Activated CD4-positive, alpha-beta T cell treated with anti-CD3 and anti-CD28 coated beads, Interleukin-2, amount 50 U/mL, for 24 hours (primary cell): ENCODE measurements at places on chromosomes 4 and X.

DNA sequence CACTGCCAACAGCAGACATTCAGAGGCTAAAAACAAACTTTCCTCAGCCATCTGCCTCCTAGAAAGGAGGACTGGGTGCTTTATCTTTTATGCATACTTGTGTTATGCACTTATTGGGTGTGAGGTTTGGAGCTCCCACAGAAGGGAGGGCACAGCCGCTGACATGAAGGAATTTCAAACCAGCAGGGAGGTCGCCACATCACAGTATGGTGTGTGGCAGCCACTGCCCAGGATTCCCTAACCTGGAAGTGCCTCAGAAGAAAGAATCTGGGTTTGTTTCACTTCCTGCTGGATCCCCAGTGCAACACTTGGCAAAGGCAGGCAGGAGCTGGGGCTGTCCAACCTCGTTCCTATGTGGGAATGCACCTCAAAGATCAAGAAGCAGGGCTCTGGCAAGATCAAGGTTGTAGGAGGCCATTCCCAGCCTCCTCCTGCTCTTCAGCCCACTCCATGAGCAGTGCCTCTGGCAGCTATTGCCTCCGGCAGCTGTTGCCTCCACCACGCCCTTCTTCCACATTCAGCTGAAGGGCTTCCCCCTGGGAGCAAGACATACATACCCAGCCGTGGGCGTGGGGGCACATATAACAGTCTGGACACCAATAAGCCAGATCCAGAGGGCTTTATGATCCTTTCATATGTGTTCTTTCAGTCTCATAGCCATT, 109.0 kb upstream of the MAMLD1 start:
- DNase-seq = no peak

DNA sequence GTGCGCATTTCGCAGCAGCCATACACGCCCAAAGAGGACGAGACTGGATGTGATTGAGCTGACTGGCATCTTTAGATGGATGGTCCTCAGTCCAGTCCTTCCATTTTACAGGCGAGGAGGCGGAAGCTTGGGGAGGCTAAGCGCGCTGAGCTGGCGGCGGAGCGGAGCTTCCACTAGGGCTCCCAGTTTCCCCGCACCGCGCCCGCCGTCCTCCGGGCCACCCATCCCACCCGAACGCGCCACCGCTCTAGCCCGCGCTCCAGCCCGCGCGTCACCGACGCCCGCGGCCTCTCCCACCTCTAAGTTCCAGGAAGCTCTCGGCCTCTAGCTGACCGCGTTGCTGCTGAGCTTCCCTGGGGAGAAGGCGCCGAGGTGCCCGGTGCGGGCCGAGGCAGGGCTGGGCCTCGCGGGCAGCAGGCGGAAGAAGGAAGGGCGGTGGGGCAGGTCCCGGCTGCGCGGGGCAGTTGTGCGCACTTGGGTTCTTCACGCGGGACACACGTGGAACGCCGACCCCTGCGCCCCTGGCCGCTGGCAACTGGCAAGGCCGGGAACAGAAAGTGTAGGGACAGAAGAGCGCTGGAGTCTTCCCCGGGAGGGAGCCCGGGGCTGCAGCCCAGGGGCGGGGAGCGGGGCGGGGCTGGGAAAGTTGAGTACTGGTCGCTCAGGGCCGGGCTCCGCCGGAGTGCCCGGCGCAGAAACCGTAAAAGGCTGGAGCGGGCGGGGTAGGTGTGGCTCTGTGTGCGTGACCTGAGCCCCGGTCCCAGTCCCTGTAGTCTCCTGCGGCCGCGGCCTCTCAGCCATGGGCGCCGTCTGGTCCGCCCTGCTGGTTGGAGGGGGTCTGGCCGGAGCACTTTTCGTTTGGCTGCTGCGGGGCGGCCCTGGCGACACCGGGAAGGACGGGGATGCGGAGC, at the start of gene STBD1:
Gene STBD1, plus strand, starts transcription at position 763 of the 911 bp plus-strand sequence. Its CDS starts 37 bp downstream, at position 800.
- DNase-seq = no peak

DNA sequence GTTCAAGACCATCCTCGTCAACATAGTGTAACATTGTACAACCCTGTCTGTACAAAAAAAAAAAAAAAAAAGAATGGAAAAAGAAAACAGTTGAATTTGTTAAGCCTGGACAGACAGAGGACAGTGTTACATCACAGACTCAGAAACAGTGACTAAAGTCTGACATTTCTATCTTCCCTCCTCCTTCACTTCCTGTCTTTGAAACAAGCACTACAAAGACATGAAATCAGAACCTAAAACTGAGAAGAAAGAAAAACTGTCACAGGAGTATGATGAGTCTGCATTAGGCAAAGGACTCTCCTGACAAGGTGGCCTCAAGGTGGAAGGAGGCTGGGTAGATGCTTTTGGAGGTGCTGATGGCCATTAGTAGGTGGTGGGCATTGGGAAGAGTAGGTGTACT, 126.7 kb downstream of the RBM47 start:
- no peak for DNase-seq

DNA sequence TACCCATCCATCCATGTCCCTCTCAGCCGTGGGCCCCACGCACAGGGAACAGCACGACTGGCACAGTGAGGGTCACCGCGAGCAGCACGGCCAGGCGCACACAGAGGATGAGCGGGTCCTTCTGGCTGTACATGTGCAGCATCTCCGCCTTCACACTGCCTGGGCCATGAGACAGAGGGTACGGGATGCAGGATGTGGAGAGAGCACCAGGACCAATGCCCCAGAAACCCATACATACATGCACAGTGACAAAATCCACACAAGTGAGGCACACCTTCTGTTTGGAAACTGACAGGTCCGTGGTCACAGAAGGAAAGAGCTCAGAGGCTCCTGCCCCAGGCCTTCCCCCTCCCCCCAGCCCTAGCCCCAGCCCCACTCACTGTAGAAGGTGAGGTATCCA, 9.5 kb downstream of the SLC38A5 start:
- no peak for DNase-seq

DNA sequence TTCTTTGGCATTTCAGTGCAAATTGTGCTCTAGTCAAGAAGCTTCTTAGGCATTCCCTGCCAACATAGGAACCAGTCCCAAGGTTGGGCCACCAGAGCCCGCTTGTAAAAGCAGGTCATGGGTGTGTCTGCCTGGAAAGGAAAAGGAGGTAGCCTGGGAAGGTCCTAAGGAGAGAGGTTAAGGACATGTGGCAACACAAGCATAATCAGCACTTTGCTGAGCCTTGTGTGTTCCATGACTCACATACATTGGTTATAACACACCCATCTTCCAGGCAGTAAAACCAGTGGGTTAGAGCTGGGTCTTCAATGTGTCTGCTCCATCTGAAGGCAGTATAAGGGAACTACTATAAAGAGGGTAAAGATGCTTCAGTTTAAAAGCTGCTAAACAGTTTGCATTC, 165.0 kb downstream of the FHIP1A start:
- DNase-seq = no peak

DNA sequence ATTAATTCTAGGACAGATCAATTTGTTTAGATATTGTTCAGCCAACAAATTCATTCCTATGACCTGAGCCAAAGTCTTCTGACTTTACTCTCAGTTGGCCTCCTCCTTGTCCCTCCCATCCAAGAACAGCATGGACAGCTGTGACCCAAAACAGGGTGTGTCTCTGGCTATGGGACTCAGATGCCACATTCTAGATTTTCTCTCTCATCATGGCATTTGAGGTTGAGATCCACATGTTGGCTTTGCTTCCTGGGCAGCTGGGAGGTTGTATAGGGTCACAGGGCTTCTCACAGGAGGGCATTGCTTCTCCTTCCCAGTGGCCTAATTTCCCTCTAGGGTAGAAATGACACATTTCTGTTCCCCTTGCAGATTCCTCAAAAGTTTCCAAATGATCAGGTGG, 22.6 kb upstream of the EGF start:
- no peak for DNase-seq

- DNase-seq = no peak
Measured at GRCh38 chrX:71367396-71367795, 1.2 kb downstream of the TAF1 start.

GRCh38 chr4:73099143-73099542, 29.6 kb upstream of the COX18 start:
- no peak for DNase-seq

DNA sequence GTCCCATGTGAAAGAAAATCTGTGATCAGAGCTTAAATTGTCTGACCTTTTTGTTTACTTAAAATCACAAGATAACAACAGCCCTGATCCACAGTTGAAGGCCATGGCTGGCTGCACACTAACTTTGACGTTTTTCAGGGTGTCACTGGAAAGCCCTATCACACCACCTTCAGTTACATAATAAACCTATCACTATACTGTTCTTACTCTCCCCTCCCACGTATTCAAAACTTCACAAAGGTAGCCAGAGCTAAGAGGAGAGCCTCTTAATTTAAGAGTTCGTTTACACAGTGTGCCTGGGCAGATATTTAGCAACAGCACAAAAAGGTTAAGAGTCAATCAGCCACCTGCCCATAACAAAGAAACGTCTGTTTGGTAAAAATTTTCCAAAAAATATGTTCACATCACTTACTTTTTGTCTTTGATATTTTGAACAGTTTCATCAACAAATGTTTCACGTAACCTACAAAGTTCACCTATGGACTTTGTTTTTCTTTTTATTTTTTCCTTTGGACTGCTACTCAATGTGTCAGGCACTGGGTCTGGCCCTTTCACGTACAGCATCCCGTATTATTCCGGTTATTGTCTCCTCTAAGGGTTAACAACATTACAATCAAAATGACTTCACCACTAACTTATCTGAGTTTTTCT, 25.0 kb downstream of the RFC1 start:
- no peak for DNase-seq

- DNase-seq = no peak
Measured at GRCh38 chr4:181971411-181971810, 271.8 kb upstream of the TENM3 start.

GRCh38 chr4:166045457-166045856, 172.4 kb downstream of the TLL1 start:
- no peak for DNase-seq

DNA sequence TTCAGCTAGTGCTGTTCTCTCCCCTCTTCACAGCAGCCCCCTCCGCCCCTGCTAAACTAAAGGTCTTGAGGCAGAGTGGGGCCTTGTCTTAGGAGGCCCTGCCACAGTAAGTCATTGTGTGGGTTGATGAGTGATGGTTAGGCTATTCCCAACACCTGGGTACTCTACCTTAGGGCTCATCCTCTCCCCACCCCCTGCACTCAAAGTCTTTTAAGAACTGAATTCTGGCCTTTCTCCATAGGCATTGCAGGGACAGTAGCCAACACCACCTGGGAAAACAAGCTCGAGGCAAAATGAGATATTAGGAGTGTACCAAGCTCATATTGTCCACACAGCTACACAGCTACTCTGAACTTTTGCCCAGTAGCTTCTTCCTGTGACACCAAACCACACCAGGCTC, 42.5 kb downstream of the RAB40AL start:
- DNase-seq = no peak

GRCh38 chrX:87621697-87622096, 104.1 kb downstream of the KLHL4 start:
- no peak for DNase-seq

DNA sequence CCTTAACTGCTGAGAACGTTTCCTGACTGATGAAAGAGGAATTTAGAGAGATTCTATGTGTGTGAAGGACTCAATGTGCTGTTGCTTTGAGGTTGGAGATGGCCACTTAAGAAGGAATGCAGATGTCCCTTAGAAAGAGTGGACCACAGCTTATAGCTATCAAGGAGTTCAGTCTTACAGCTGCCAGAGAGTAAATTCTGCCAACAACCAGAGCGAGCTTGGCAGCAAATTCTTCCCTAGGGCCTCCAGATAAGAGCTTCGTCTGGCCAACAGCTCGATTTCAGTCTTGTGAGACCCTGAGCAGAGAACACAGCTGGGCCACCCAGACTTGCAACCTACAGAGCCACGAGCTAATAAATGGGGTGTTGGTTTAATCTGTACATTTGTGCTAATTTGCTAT, 21.8 kb downstream of the MID1 start:
- DNase-seq = no peak

DNA sequence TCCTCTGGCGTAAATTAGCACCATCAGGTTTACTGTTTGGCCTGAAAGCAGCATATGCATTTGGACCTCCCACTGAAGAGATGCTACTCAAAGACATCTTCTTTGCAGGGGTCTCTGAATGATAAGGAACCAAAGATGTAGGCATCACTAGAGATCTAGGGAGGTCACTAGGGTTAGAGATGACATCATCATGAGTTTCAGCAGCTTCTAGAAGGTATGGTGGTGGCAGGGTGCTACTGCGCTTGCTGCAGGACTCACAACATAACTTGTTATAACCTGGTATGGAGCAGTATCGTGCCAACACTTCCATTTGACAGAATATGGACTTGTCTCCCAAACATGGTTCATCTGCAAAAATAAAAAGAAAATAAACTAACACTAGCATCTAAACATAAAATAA, 251.6 kb downstream of the NPFFR2 start:
- DNase-seq = no peak

DNA sequence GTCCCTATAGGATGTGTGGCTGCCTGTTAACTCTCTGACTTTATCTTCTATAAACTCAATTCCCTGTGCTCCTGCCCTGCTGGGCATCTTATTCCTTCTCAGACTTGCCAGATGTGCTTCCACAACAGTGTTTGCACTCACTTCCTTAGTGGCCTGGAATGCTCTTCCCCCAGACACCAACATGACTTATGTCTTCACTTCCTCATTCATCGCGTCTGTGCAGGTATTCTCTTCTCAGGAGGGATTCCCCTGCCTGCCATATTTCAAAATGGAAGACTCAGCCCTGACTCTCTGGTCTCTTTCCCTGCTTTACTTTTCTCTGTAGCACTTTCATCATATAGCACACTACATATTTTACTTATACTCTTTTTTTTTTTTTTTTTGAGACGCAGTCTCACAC, 344.0 kb downstream of the CENPC start:
- DNase-seq = no peak

- no peak for DNase-seq
Measured at GRCh38 chr4:98204236-98204553, 57.0 kb upstream of the RAP1GDS1 start.

DNA sequence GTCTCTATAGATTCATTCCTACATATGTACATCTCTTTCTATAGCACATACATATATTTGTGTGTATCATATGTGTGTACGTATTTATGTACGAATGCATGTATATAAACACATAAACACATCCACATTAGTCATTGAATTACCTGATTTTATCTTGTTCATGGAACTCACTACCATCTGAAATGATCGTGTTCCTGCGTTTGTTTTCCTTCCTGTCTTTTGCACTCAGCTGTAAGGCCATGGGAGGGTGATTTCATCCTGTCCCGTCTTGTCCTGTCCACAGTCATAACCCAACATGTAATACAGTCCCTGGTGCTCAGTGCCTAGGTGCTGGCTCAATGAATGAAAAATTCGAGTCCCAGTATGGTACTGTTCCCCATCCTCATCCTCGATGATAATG, 191.8 kb upstream of the PSAPL1 start:
- DNase-seq = no peak

DNA sequence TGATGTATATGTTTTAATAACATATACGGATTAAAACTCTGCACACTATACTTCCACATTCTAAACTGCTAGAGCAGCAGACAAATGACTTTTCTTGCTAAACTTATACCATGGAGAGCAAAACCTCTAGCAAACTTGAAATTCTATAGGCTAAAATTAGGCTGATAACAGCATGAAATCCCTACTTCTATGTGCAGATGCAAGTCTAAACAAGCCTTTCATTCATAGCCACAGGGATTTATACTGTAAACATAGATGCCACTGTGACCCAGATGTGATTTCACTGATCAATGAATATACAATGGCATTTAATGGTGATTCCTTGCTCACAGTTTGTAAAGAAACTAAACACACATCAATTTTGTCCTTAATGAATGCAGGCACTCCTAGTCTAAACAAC, 151.0 kb downstream of the ANTXR2 start:
- no peak for DNase-seq

GRCh38 chr4:184014301-184014700, 109.2 kb downstream of the STOX2 start:
- no peak for DNase-seq

GRCh38 chr4:106986486-106986885, 49.6 kb downstream of the DKK2 start:
- DNase-seq = no peak

GRCh38 chr4:139689093-139689722, 23.6 kb downstream of the MGST2 start:
- DNase-seq = no peak
